Forelimb muscle (tissue), 1 donor: ENCODE measurements at places on chromosomes 1 and 21.

DNA sequence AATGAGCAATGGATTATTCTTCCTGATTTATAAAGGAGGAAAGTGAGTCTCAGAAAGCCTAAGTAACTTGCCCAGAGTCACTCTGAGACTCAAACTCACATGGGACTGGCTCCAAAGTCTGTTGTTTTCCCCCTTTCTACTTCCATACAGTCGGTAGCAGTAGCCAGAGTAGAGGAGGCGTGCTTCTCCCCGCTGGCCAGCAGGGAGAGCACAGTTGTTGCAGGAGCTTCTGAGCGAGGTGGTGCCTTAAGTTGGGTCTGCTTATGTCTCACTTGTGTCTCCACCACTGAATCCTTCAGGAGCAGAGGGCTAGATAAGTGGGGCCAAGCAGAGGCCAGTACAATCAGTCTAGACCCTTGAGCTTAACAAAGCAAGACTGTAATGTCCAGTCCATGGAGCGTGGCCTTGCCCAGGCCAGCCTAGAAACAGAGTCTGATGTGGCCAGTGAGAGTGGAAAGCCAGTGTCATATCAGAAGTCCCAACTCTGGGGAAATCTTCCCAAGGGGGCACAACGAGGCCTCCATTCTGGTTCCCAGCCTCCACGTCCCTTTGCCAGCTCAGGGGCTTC lies 181.9 kb downstream of the ZSCAN20 start:
- DNase-seq, result no peak

DNA sequence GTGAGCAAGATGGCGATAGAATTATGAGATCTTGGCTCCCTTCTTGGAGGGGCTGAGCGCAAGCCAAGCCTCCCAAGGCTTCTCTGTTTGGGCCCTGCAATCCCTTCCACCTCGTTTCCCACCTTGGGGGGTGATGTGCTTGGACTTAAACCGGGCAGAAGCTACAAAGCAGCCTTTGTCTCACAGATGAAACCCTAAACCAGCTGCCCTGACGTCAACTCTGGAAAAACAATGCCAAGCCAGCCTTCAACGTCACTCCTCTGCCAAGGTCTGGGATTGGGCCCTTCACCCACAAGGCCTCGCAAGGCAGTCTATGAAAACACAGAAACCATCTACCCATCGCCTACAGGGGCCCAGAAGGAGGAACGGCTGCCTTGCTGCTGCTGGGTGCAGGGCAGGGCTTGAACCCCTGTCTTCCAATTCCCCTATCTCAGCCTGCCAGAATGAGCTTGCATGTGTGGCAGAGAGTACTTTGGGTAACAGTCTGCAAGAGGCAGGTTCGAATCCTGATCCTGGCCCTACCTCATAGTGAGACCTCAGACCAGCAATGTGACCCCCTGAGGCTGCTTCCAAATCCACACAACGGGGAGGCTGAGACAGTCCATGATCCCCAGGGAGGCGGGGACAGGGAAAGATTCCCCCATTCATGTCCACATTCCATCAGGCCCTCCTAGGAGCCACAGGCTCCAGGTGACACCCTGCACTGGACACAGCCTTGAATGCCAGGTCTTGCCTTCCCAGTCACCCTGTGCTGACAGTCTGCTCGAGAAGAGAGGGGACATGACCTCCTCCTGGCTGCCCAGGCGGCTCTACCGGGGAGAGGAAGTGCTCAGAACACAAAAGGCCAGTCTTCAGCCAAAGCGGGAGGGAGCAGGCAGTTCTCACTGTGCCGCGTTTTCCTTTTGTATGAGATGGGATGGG lies 15.0 kb downstream of the IFFO2 start:
- no peak for DNase-seq

DNA sequence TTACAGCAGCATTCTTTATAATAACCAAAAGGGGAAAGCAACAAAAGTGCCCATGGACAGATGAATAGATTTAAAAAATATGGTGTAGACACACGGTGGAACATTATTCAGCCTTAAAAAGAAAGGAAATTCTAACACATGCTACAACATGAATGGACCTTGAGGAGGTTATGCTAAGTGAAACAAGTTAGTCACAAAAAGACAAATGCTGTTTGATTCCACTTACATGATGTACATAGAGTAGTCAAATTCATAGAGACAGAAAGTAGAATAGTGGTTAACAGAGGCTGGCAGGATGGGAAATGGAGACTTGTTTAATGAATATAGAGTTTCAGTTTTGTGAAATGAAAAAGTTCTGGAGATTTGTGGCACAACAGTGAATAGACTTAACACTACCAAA lies 151.4 kb downstream of the CYYR1 start:
- no peak for DNase-seq

GRCh38 chr1:187442603-187443002 lies 613.9 kb downstream of the PLA2G4A start:
- no peak for DNase-seq

DNA sequence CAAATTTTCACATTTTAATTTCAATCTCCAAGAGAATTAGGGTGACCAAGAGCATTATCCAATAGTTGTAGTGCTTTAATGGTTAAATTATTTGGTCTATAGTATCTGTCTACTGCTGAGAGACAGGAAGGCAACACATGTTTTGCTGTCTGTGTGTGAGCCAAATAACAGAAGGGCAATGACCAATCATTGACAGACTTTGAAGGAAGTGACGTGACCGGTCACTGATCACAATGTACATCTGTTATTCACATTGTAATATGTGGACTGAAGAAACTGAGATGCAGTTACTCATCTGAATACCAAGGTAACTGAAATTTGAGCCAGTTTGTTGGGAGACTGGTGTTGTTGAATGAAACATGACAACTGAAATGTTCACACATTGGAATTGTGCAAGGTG lies 196.7 kb downstream of the LRRC40 start:
- DNase-seq, result no peak

DNA sequence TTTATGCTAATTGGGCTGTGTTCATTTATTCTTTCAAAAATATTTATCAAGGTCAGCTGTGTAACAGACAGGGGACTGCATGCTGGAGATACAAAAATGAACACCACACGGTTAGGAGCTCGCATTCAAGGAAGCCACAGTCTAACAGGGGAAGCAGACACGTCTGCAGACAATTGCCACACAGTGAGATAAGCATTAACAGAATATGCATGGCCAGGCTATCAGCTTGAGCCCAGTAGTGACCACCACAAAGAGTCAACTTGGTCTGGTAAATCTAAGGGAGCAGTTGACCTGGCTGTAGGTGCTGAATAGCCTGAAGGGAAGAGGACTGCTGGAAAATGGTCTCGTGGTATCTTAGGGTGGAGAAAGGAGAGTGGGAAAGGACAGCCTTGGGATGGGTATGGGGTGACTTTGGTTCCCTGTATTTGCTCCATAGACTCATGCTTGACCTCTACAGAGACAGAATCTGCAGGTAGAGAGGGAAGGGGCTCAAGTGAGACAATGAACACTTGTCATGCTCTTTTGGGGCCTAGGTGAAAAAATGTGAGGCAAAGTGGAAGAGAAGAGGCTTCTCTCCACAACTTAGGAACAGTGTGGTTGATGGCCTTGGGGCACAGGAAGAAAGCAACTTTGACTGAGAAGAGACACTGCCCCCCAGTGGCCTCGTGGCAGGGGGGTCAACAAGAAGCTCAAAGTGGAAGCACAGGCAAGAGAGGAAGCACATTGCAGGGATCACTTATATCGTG lies 7.6 kb upstream of the NPL start:
- DNase-seq, result no peak

DNA sequence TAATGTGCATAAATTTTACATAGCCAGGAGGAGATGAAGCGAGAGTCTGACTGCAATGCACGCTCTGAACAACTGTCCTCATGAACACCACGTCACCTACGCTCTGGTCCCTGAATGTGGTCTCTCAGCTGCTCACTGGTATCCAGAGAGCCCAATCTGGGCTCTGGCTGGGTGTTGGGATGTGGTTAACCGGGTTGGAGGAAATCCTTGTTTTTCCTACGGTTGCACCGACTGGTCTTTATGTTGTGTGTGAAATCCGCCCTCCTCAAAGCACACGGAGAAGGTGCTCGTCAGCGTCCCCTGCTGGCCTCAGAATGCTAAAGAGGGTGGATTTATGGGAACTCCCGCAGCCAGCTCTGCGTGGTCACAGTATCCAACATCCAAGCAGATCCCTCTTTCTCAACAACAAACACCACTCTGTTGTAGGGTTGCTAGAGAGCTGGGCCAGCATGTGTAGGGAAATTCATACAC lies 51.8 kb upstream of the FAM89A start:
- DNase-seq, result no peak
